ENCODE measurements at places on chromosomes 7 and 10.

DNA sequence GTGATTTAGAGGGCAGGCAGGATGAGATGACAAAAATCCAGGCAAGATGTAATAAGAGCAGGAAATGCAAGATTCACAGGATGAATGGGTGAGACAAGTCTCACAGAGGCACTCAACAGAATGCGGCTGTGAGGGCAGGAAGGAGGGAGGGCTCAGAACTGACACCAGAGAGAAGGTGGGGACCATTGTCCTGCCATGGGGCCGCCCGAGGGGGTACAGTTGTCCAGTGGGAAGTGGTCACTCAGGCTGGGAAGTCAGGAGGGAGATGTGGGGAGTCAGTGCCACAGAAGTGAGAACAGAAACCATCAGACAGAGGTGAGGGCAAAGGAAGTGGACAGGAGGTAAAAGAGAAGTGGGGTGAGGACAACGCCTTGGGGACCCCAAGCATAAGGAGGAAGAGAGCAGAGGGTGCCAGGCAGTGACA is 8.9 kb downstream of the HIP1 start:
- no peak for DNase-seq

GRCh38 chr7:129343099-129343700 is 91.0 kb upstream of the STRIP2 start:
- DNase-seq: peak; percentile 76

DNA sequence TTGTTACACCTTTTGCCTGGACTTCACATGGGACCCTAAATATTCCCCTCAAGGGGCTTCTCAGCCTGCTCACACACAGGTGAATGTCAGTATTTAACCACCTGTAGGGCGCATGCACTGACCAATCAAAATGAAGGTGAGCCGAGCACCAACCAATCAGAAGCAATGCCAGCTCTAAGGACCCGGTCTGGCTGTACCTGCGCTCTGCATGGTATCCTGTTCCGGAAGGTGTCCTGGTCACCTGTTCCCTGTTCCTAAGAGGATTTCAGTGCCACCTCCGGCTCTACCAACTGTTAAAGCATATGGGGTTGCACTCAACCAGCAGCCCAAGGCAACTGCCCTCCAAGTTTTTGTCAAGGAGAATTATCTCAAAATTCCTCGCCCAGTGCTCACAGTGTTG is 18.4 kb upstream of the CALN1 start:
- DNase-seq: no peak

DNA sequence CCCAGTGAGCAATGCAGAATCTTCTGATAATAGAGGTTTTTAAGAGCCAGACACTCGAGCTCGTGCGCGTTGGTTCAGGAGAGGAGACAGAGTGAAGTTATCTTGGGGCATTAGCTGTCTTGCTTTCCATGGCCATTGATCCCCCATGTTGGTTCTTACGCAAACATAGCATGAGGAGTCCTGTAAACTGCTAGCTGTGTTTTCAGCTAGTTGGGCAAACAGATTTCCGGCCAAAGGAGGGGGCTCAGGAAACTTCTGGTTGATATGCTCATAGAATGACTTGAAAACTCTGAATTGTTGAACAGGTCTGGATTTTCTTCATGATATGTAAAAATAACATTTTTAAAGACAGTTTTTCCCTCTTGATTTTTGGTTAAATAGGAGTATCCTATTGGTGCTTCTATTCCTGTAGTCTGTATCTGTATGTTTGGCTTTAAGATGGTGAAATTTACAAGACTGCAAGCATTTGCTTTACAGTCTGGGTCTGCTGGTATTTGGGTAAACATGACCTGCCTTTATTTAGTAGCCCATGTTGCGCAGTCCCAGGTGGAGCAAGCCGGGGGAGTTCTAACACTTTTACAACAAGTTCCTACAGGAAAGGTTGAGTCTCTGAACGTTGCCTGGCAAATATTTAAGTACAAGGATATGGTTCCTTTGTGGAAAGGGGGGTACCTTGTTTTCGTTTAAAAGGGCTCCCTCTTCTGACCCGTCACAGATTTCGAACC is 218.4 kb upstream of the KCND2 start:
- no peak for DNase-seq

- DNase-seq: no peak
Observed at GRCh38 chr7:143259765-143260164, 3.5 kb upstream of the GSTK1 start.

- no peak for DNase-seq
Observed at GRCh38 chr10:37957841-37958240, 18.6 kb downstream of the ZNF25 start.

DNA sequence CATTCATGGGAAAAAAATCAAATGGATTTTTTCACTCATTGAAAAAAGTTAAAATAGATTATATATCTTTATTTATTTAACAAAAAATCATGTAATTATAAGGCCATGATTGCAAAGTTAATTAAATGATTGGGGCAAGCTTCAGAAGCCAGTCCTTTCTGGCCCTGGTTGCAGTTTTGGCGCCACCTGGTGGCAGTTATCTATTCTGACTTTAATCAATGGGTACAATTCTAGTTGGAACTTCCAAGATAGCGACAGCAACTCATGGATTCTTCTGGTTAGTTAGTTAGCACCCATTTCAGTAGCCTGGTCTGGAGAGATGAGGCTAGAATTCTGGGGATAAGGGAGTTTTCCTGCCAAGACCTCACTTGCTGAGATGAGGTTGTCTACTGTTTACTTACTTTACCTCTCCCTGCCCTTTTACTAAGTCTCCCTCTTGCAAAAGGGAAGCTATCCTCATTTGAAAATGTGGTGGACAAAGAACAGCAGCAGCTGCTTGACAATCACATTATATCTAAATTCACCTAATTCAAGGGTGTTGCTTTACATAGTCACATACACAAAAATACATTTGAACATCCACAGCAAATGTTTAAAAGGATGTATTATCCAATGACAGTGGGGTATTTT is 42.3 kb downstream of the NOC3L start:
- DNase-seq: peak; percentile 71

DNA sequence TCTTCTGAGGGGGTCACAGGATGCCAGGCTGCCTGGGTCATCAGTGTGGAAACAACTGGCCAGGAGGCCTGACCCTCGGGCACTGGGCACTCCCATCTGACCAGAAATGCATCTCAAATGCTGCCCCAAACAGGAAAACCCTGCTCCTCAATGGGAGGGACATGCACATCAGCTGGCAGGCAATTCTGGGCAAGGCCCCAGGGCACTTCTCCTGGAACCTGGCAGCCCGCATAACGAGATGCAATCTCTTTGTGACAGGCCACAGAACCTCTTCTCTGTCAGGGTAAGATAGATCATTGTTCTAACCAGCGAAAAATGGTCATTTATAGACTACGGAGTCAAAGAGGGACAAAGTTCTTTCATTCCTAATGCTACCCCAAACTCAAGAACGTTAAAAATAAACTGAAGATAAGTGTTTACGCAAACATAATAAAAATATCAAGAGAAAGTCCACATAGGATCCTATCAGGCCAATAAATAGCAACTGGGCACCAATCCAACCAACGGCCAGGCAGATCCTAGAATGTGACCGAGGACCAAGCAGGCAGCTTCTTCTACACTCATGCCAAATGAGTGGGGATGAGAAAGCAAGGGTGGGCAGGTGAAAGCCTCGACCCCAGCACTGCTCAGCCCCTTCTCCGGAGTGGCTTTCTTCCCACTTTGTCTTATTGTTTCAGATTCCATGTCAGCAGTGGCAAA is 212.3 kb downstream of the TCERG1L start:
- no peak for DNase-seq

GRCh38 chr7:15424468-15424867 is 137.3 kb downstream of the AGMO start:
- no peak for DNase-seq

GRCh38 chr7:17126413-17127268 is 171.8 kb upstream of the AHR start:
- no peak for DNase-seq

DNA sequence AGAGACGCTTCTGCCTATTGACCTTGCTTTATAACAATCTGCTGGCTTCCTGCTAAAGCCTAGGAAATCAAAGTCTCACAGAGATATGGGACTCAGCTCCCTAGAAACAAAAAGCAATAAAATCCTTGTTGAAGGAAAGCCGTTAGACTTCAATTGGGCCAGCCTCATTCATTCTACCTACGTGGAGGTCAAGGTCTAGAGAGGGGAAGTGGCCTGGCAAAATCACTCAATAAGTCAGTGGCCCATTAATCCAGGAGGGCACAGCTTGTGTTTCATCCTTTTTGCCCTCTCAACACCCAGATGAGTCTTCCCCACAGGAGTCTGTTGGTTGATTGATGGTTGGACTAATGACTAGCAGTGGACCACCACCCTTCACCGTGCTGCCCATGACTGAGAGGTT is 40.5 kb upstream of the ACSL5 start:
- DNase-seq: no peak

DNA sequence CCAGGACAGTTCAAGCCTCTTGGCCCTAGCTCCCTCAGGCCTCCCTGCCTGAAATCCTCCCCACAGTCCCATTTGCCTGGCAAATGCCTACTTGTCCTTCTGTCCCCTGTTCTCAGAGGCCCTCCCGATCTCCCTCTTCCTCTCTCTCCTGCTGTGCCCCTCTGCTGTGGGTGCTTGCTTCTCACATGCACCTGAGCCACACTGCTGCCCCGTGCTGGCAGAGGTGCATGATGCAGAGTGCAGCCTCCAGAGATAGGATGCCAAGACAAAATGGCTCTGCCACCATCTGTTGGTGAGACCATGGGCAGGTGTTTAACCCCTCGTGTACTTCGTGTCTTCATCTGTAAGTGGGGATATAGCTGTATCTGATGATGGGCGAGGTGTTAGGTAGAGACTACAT is 158.4 kb downstream of the RGS10 start:
- no peak for DNase-seq

- no peak for DNase-seq
Observed at GRCh38 chr10:43070121-43071085, 6.5 kb upstream of the RET start.

- peak; percentile 45 for DNase-seq
Observed at GRCh38 chr10:51700228-51700817, 928 bp upstream of the CSTF2T start.

- peak; percentile 19 for DNase-seq
Observed at GRCh38 chr7:34038816-34039470, 133.6 kb downstream of the BMPER start.

DNA sequence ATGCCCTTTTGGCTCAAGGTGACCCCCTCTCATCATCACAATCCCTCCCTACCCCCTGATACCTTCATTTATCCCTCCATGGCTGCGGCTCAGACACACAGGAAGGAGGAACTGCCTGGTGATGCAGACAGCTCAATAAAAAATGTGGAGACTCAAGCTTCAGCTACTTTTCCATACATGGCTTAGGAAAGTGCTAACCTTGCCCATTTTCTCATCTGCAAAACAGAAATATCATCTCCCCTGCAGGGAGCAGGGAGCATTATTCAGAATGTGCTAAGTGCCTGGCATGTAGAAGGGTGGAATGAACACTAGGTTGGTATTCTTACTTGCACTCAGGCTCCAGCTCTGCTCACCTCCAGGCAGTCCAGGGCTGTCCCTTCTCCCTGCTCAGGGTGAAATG is 23.8 kb downstream of the CXCL12 start:
- no peak for DNase-seq

- no peak for DNase-seq
Observed at GRCh38 chr7:83956104-83956503, 238.5 kb downstream of the SEMA3A start.

DNA sequence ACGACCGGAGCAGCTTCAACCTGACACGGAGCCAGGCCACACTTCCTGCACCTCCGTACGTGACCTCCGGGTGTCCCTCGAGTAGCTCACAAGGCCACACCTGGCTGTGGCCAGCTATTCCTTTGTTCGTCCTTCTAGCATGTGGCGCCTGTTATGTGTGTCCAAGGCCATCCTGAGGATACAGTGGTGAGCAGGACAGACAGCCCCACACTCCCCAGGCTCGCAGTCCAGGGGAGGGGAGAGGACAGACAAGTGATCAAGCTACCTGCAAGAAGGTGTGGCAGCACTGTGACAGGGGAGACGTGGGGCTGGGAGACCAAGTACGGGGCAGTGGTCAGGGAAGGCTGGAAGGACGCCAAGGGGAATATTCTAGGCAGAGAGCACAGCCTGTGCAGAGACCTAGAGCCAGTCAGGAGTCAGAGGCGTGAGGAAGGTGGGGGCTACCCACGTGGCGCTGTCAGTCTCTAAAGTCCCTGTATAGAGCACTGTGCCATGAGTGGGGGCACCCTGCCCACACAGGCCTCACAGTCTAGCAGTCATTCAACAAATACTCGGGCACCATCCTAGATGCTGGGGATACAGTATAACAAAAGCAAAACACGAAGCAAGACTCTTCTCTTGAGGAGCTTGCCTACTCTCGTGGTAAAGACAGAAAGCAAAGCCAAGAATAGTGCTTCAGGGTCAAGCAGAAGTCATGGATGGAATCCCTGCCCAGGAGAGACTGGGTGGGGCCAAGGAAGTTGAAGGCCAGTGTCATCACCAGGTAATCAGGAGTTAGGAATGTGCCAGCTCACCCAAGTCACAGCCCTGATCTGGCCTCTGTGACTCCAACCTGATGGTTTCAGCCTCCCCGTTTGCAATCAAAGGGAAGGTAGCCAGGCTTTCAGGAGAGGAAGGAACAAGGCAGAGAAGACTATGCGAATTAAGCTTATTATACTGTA is 58.6 kb downstream of the PROSER2 start:
- no peak for DNase-seq

GRCh38 chr10:114795039-114795438 is 26.5 kb upstream of the FHIP2A start:
- no peak for DNase-seq

DNA sequence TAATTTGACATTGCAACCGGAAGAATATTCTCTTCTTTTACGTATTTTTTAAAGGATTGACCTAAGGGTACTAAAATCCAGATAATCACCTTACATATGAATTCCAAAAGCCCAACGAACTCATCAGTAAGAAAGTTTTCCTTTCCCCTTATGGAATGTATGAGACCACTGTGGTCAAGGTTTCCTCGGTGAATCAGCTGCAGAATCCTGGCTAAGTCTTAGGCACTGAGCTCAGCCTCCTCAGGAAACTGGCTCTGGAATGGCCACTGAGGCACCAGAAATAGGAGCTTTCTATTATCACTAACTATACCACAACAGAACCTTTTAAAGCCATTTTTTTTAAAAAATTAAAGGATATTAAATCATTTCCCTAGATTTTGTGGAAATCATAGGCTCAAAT is 21.0 kb downstream of the SVIL start:
- DNase-seq: no peak

GRCh38 chr10:78162853-78163252 is 129.2 kb downstream of the RPS24 start:
- no peak for DNase-seq

DNA sequence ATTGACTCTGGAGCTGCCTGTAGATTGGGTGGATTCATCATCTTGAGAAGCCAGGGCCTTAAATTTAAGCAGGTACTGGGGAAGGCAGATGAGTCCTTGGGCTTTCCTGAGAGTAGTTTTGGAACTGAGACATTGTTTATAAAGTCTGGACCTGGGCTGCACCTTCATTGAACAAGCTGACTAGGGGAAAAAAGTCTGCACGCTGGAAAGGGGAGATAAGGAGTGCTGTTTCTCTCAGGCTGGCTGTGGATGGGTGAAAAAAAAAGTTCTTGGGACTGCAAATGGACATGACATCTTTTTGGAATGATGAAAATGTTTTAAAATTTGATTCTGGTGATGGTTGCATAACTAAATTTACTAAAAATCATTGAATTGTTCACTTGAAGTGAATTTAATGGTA is 12.0 kb downstream of the SEC24C start:
- no peak for DNase-seq

GRCh38 chr7:26574476-26574875 is 282.8 kb downstream of the SNX10 start:
- DNase-seq: no peak
